CD4-positive, alpha-beta T cell treated with Interferon gamma for 1 hour (primary cell): ENCODE measurements at places on chromosomes 3 and 15.
A peak's percentile ranks its signal among the peaks of the same experiment; 100 is the strongest.

DNA sequence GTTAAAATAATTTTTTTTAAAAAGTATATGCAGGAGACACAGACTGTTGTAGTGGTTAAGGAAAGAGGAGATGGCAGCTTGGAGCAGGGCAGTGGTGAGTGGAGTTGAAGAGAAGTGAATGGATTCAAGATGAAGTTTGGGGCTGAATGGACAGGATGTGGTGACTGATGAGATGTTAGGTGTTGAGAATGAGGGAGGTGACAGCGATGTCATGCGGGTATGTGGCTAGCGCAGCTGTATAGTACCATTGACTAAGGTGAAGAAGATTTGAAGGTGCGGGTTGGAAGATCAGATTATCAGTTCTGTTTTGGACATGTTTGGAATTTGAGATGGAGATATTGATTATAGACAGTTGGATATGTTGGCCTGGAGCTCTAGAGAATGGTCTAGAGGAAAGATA lies 20.1 kb downstream of the FBXO22 start:
- DNase-seq = no peak

GRCh38 chr3:9955067-9955502 lies 2.9 kb upstream of the PRRT3 start:
- DNase-seq = no peak

DNA sequence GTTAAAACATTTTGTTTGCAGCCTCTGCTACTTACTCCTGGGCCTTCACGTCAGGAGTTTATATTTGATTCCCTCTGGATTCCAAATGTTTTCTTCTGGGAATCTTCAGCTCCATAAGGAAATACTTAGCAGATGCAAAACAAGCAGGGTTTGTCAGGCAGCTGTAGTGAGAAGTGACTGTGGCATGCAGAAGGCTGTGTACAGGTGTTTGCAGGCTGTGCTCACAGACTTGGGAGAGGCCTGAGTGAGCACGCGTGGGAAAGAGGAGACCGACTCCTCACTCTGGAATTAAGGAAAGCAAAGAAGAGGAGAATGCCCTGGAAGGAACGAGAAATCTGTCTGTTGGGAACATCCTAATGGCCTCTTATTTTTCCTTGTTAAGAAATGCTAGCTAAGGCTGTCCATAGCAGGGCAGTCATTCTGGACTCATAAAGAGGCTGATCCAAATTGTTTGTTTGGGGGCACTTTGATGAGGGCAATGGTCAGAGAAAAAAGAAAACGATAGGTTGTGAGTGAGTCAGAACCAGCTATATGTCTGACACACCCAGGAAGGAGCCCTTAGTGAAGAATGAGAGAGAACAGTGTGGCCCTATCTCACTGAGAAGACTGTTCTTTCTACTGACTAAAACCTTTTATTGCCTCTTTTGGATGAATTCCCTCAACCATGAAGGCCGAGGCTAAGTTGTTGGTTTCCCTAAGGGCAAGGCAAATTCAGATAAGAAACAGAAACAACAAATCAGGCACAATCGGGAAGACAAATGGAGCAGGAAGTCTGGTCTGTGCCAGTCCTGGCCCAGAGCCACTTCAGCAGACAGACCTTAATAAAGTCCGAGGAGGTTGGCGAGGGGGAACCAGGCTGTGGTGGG lies 82.6 kb downstream of the TGFBR2 start:
- DNase-seq = no peak

DNA sequence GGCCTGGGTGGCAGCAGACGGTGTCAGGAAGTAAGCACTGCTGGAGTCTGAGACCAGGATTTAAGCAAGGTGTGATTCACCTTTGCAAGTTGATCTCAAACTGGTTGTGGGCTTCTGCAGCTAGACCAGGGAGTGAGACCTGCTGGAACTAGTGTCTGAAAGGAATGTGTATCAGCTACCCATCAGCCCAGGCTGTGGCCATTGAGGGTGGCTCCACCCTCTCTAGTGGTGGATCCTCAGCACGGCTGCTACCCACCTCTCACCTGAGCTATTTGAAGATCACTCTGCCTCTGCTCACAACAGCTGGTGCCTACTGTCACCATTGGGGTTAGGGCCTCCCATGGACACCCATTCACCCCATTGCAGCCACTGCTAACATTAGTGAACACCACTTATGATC lies 140.3 kb upstream of the DCBLD2 start:
- DNase-seq = no peak

DNA sequence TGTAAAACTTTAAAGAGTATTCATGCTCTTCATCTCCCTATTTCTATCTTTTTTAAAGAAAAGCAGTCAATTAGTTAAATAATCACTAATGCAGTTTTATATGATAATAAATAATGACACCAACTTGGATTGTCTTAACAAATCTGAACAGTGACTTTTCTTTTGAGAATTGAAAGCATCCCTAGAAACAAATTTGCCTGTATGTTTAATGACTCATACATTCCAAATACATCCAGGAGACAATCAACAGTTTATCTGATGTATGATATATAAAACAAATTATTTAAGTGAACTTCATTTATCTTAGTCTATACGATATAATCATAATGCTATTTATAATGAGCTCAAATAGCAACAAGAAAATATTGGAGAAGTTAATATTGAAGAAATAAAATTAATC lies 78.0 kb downstream of the ALCAM start:
- DNase-seq = no peak

DNA sequence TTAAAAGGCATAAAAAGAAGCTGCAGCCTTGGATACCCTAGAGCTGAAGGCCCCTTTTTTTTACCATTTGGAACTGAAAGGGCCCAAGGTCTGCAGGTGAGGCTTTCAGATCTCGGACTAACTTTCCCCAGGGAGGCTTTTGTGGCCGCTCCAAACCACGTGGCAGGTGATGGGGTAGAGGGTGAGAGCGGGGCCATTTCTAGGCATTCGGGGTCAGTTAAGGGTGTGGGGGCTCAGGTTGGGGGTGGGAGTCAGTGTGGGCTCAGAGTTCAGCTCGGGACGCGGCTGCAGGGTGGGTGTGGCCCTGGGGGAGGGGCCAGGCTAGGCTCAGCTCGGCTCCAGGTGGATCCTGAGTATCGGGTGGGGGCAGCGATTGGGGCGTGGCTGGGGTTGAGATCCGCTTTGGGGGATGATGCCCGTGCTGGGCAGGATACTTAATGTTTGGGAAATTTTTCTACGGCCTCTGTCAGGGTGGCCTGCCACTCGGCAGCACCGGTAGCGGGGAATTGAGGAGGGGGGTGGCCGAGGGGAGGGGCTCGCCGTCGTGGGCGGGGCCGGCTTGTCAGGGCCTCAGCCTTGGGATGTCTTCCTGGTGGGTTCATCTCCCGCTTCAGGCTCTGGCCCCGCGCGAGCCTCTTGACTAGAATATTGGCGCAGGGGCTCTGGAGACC lies 2.5 kb downstream of the KLF13 start:
- DNase-seq = no peak

DNA sequence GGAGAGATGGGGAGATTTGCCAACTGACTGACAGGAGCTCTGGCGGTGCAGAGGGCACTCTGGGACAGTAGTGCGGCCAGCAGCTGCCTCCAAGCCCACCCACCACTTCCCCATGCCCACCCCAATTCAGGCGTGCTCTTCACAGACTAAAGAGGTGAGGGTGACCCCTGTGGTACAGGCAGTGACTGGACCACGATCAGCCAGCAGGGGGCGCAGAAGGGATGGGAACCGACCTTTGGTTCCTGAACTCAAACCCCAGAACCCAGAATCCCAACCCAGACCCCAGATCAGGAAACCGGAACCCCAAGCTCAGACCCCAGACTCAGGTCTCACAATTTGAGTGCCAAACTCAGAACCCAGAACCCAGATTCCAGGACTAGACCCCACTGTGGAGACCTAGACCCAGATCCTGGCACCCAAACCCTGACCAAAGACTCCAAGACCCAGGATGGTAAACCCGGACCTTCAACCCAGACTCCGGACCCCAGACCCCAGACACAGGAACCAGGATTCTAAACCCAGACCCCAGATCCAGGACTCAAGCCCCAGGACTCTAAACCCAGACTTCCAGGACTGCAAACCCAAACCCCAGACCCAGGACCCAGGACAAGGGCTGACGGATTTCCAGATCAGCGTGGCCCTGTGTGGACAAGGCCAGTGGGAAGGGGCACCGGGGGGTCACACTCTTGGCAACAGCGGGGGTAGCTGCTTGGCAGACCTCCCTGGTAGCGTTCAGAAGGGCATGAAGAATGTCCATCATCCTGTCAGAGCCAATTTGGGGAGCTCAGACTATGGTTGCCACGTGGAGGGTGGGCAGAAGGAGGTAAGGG lies 3.7 kb upstream of the MYL3 start:
- DNase-seq = peak; percentile 64

DNA sequence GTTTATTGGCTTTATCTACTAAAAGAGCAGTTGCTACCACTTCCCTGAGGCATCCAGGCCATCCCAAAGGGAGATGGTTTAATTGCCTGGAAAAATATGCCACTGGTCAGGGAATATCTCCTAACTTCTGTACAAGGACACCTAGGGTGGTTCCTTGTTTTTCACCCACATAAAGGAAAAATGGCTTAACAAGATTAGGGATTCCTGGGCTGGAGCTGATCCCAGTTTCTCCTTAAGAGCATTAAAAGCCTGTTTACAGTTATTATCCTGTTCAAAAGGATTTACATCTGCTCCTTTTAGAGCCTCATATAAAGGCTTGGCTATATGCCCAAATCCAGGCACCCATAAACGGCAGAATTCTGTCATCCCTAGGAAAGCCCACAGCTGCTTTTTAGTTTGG lies 70.2 kb upstream of the WNT7A start:
- DNase-seq = no peak

DNA sequence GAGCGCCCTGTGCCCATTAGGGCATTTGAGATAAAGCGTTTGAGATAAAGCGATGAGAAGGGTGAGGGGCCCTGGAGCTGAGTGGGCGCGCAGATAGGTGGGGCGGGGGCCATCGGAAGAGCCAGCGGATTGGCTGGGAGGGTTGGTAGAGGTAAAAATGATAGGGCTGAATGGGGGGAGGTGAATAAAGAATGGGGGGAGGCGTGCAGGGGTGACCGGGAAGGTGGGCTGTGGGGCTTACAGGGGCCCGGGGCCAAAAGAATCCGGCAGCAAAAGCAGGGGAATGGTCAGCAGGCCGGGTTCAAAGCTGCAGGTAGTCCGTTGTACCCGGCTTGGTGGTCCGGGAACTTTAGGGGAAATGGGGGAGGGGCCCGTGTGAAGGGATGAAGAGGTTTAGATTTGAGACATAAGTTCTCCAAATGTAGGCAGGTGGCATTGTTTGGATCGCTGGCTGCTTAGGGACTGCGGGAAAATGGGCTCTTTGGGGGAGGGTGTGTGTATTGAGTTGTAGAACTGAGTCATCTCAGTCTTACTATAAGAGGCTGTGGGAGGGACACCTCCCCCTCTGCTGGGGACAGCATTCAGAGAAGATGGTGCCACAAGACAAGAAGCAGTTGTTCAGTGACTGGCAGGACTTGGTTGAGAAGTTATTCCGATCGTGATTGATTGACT lies 610 bp downstream of the ARID3B start:
- peak; percentile 56 for DNase-seq

GRCh38 chr15:35771746-35772442 lies 225.9 kb upstream of the DPH6 start:
- no peak for DNase-seq

GRCh38 chr3:171088964-171089754 lies 62.6 kb upstream of the SLC2A2 start:
- DNase-seq = no peak
